Mesenchymal stem cell (in vitro differentiated cells and primary cell): ENCODE measurements at places on chromosomes 7 and 10.

DNA sequence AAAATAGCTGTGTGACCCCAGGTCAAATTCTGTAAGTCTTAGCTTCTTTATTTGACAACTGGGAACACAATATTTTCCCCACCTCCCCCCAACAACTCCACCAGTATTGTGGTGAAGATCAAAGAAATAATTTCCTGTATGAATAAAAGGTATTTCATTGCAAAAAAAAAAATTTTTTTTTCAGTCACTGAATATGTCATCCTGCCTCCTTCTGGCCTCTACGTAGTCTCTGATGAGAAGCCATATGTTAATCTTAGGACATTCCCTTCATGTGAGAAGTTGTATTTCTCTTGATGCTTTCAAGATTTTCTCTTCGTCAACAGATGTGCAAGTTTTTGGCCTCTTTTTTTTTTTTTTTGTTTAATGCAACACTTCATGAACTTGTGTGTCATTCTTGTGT is 33.0 kb downstream of the ZNF33A start:
- DNase-seq: no peak

- no peak for DNase-seq
Measured at GRCh38 chr10:62818426-62819011, 2.4 kb upstream of the EGR2 start.

DNA sequence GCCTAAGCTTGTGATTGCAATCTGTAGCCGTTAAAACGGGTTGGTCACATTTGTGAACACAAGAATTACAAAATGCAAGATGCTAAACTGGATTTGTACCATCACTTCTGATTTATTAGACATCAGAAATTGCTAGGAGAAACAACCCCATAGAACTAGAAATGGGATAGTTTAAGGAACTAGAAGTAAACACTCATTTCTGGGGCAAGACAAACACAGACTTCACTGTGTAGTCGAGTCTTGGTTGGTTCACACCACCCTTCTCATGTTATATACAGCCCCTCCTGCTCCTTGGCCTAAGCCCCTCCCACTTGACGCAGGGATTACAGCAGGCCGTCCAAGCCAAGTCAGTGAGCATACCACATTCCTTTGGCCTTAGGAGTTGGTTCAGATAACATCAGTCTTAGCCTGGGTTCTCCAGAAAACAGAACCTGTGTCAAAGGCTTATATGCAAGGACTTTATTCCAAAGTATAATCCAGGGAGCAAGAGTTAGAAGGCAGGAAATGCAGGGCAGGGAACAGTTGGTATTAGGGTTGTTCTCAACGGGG is 2.0 kb upstream of the NRAP start:
- DNase-seq: peak; percentile 82

DNA sequence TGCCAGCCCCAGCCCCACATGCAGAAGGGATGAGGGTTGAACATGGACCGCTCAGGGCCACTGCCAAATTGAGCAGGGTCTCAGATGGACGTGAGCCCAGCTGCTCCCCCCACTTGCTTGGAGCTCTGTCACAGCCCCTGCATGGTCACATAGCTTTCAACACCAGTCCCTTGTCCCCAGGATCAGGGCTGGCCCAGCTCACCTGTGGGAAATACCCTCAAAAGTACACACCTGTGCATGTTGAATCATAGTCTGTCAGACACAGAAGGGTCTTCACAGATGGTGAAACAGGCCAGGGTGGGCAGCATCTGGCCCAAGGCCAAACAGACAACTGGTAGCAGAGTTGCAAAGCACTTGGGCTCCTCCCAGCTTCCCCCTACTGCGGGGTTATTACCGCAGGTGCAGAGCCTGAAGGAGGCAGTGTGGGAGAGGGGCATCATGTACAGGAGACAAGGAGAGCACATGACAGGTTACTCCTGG is 77.6 kb upstream of the UNC5B start:
- no peak for DNase-seq

- no peak for DNase-seq
Measured at GRCh38 chr10:11425676-11426075, 185.8 kb downstream of the USP6NL start.

DNA sequence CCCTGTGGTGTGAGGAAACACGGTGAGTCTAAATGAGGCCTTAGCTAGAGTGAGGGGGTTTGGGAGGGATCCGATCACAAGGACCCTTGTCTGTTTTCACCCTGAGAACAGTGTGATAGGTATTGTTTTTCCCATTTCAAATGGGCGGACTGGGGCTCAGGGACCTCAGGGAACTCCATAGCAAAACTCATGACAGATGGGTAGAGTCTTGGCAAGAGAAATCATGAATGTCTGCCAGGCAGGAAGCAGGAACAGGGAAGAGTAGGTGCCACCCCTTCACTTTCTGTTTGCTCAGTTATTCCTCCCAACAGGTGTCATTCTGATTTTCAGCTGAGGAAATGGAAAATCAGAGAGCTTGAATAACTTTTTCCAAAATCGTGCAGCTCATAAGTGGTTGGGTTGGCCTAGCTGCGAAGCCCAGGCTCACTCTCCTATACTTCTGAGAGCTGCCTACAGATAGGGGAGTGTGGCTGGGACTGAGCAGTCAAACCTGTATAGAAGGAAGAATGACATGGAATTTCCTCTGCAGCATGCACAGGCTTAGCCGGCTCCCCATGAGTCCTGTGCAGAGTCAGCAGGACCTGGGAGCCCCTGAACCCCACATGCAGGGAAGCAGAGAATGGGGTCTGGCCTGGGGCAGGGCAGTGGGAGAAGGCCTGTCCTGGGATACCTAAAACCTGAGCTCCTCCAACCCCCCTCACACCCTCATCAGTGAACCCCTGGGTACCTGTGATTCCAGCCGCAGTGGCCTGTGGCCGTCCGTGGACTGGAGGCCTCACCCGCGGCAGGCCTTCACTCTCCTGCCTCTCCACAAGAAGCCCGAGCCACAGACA is 17.6 kb upstream of the C10orf105 start:
- no peak for DNase-seq

DNA sequence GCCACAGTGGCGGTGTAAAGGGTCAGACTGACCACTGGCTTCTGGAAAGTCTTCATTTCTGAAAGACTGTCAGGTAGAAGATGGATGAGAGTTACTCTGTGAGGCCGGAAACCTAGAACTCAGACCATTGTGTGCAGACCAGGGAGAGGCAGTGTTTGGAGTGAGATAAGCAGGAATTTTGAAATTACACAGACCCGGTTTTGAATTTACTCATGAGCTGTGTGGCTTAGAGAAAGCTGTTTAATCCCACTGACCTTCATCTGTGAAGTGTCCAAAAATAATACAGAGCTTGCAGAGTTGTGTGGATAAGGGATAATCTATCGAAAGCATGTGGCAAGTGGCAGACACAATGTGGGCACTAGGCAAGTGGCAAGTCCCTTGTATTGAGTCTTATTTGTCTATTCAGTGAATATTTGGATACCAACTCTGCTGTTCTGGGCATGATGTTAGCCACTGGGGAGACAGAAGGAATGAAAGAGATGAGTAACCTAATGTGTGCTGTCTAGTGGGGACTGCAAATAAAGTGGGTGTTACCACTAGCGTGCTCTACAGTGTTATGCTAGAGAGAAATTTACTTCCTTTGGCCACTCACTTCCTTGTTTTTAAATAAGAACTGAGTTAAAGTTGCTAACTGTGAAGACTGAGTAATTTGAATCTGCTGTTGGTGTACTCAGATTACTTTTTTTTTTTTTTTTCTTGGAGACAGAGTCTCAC is 69.4 kb downstream of the KIAA1217 start:
- DNase-seq: no peak

GRCh38 chr10:49686651-49687050 is 7.2 kb downstream of the C10orf53 start:
- DNase-seq: no peak

GRCh38 chr7:22173685-22174573 is 183.0 kb downstream of the RAPGEF5 start:
- no peak for DNase-seq

- no peak for DNase-seq
Measured at GRCh38 chr7:69603937-69604494, 5.7 kb downstream of the AUTS2 start.

GRCh38 chr10:62587011-62587410 is 212.8 kb downstream of the ZNF365 start:
- DNase-seq: no peak

DNA sequence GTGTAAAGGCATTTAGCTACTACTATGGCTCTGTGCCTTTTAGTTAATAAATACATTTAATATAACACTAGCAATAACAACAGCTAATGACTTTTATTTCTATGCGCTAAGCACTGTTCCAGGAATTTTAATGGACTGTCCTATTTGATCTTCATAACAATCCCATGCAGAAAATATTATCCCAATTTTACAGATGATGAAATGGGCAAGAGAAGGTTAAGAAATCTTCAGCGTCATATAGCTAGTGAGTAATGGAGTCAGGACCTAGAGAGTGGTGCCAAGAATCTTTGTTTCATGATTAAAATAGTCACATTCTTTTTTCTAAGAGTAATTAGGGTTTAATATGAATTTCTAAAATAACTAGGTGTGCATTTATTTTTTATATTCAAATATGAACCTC is 32.4 kb downstream of the ACTA2 start:
- DNase-seq: no peak

GRCh38 chr10:6018422-6018821 is 41.1 kb upstream of the IL15RA start:
- DNase-seq: no peak

DNA sequence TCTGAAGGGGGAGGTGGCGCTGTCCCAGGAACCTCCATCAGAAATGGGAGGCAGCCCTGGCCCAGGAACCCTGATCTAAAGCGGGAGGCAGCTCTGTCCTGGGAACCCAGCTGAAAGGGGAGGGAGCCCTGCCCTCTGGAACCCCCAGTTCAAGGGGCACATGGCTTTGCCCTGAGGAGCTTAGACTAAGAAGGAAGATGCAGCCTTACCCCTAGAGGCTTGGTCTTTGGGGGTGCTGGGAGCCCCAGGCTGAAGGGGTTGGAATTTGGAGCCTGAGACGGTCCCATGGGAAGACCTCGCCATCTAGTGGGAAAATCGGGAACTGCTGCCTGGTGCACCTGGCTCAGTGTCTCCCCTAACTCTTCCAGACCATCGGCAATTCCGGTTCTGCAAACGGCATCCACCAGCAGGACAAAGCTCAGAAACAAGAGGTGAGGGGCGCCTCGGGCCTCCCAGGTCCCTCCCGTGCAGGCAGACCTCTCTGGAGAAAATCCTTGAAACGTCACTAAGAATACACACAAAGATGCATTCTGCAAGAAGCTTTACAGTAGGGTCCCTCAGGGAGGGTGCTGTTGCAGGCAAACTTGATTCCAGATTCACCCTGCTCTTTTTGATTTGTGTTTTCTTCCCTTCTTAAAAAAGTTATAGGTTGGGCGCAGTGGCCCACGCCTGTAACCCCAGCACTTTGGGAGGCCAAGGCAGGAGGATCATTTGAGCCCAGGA is 52.4 kb upstream of the GTF2IRD1 start:
- DNase-seq: peak; percentile 68

- peak; percentile 39 for DNase-seq
Measured at GRCh38 chr10:128210215-128211063, 84.2 kb upstream of the MKI67 start.

- DNase-seq: no peak
Measured at GRCh38 chr7:36881233-36881874, 157.1 kb upstream of the AOAH start.

GRCh38 chr10:12513775-12514673 is 164.7 kb downstream of the CAMK1D start:
- DNase-seq: peak; percentile 17

DNA sequence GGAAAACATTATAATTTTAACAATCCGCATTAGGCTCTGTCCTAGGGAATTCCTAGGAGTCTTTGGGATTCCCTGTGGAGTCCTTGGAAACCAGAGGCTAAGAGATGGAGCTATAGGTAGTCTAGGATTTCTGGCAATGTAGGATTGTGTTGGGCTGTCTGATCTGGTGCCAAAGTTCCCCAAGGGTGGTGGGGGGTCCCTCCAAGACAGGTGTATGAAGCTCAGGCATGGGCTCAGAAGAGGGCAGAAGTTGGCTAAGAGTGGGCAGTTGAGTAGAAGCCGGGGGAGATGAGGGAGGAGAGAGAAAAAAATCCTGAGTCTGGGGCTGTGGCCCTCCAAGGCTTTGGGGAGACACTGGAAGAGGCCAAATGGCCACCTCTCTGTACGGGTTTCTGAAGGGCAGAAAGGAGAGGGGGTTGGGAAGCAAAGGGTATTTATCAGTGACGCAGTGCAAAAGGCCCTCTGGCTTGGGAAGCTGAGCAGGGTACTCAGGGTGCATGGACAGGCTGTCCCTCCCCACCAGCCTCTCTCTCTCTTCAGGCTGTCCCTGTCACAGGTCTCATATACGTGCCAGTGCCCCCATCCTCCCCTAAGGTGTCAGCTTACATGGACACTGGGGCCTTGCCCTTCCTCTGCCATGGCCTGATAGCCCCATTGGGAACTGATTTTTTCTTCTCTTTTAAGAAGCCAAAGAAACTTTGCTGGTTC is 929 bp downstream of the HOXA6 start:
- DNase-seq: no peak
